Activated CD4-positive, alpha-beta T cell treated with anti-CD3 and anti-CD28 coated beads, Interleukin-2, amount 50 U/mL, for 48 hours (primary cell): ENCODE measurements at places on chromosomes 1 and 21.
A peak's percentile ranks its signal among the peaks of the same experiment; 100 is the strongest.

DNA sequence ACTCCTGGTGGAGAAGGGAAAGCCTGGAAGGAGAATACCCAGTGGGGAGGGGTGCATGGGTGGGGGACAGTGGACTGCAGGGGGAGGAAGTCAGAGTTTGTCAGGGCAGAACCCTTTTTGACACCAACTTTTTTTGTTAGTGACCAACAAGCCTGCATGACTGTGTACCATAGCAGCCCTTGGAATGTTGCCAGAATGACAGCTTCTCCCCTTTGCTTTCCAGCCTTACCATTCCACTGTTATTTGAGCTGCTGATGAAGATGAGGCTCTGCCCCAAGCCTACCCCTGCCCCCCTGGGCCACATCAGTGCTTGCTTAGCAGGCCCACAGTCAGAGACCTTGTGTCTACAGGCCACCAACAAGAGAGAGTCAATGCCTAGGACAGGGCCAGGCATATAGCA, 341.2 kb downstream of the HHAT start:
- no peak for DNase-seq

DNA sequence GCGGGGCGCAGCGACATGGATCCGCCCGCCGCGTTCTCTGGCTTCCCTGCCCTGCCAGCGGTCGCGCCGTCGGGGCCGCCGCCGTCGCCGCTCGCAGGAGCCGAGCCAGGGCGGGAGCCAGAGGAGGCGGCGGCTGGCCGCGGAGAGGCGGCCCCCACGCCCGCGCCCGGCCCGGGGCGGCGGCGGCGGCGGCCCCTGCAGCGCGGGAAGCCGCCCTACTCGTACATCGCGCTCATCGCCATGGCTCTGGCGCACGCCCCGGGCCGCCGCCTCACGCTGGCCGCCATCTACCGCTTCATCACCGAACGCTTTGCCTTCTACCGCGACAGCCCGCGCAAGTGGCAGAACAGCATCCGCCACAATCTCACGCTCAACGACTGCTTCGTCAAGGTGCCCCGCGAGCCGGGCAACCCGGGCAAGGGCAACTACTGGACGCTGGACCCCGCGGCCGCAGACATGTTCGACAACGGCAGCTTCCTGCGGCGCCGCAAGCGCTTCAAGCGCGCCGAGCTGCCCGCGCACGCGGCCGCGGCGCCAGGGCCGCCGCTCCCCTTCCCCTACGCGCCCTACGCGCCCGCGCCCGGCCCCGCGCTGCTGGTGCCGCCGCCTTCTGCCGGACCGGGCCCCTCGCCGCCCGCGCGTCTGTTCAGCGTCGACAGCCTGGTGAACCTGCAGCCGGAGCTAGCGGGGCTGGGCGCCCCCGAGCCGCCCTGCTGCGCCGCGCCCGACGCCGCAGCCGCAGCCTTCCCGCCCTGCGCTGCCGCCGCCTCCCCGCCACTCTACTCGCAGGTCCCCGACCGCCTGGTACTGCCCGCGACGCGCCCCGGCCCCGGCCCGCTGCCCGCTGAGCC, 459 bp downstream of the FOXE3 start:
- DNase-seq, result no peak

- no peak for DNase-seq
Measured at GRCh38 chr1:236137285-236137852, 5.0 kb upstream of the GPR137B start.

DNA sequence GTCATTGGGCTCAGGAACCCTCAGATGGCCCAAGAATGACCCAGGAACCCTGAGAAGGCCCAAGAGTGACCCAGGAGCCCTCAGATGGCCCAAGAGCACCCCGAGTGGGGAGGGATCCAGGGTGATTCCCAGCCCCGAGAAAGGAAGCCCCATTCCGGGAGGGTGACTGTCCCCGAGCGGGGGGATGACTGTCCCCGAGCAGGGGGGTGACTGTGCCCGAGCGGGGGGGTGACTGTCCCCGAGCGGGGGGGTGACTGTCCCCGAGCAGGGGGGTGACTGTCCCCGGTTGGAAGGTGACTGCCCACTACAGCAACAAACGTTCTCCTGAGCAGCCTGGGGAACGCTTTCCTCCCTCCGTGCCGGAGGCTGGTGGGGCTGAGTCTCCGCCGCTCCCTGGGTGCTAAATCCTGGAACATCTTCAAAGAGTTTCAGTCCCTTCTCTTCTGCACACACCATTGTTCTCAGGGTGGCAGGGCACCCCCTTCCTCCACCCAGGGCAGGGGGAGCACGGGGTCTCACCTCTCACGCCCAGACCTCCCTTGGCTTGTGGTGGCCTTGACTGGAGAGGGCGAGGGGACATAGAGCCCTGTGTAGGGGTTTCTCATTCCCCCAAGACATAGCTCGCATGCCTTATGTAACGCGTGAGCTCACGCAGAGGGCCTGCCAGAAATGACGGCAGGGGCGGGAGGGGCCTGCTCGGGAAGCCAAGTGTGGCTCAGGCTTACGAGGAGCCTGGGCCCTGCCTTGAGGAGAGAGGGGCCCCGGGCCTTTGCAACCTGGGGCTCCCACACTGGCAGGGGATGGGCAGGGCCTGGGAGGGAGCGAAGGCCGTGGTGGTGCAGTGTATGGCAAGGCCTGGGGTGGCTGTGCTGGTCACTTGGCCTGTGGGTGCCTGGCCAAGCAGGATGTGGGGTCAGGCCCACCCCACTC, 14.3 kb upstream of the SKI start:
- DNase-seq, result no peak

GRCh38 chr1:75172556-75172955, 38.4 kb downstream of the LHX8 start:
- no peak for DNase-seq

- no peak for DNase-seq
Measured at GRCh38 chr1:55289614-55290013, 74.5 kb upstream of the USP24 start.

- no peak for DNase-seq
Measured at GRCh38 chr1:46817814-46818213, 19.0 kb downstream of the CYP4B1 start.

DNA sequence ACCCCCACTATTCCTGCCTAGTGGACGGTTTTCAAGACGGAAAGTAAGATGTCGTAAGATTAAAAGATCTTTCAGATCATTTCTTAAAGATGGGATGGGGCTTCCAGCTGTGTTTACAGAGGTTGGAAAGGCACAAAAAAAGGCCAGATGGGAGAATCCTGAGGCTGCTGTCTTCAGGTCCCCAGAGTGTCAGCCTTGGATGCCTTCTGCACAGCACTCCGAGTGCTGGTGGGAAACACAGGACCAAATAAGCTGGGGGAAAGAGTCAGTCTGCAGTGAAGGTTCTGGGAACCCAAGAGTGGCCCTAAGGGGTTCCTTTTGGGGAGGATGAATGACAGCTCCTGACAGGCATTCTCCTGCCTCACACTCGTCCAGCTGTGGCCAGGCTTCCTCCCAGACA, 96.5 kb downstream of the COLGALT2 start:
- no peak for DNase-seq

- peak; percentile 42 for DNase-seq
Measured at GRCh38 chr1:152347116-152347728, 12.6 kb downstream of the FLG2 start.

GRCh38 chr1:3298197-3298596, 156.3 kb upstream of the ARHGEF16 start:
- DNase-seq, result no peak

GRCh38 chr1:37481289-37482003, 7.1 kb downstream of the ZC3H12A start:
- DNase-seq, result peak; percentile 55

- DNase-seq, result no peak
Measured at GRCh38 chr1:39294531-39294930, 90.0 kb downstream of the MACF1 start.

- no peak for DNase-seq
Measured at GRCh38 chr1:182098301-182098700, 36.8 kb upstream of the ZNF648 start.

- no peak for DNase-seq
Measured at GRCh38 chr1:20735581-20736111, 3.1 kb upstream of the SH2D5 start.

GRCh38 chr1:2349806-2350205, 41.5 kb downstream of the MORN1 start:
- no peak for DNase-seq

- DNase-seq, result no peak
Measured at GRCh38 chr1:91693557-91693956, 192.4 kb downstream of the TGFBR3 start.

DNA sequence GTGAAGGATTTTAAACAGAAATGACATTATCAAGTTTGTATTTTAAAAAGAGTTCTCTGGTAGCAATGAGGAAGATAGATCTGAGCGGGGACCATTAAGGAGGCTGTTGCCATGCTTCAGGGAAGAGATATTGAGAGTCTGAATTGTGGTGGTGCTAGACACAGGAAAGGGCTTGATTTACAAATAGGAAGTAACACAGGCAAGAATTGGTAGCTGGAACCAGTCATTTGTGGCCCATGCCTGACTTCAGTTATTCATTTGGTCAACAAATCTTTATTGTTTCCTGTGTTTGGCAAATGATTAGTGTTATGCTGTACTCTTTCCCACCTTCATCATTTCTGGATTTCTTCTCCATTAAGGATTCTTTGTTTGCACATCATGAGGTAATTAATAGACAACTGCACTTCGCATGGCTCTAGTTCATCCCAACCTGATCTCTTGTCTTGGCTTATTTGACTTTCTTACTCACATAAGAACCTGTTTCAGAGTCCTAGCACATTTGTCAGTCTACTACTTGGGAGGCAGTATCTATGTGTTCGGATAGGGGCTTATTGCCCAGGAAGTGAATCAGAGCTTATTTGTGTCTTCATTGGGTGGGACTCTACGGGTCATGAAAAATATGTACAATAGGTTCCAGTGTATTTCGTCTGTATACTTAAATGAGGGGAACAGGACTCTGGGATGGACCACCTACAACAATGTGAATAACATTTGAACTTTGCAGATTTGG, 32.3 kb downstream of the EEIG2 start:
- no peak for DNase-seq

- DNase-seq, result no peak
Measured at GRCh38 chr1:64215576-64215975, 12.2 kb downstream of the UBE2U start.

DNA sequence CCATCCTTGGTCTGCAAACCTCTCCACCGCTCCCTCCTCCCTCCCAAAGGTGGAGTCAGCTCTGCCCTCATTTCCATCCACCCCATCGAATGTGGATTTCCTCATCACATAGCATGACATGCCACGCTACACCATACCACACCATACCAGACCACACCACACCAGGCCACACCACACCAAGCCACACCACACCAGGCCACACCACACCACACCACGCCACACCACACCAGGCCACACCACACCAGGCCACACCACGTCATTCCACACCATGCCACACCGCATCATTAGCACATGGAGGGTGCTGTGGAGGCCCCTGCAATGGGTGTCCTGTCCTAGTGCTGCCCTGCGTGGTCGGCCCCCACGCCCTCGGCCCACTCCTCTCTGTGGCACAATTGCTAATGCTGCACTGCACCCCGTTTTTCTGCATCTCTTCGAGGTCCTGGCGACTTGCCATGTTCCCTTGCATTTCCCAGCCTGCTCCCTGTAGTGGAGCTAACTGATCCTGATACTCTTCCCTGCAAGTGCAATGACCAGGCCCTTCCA, 11.3 kb downstream of the DFFB start:
- no peak for DNase-seq

GRCh38 chr1:44447051-44447810, 42.2 kb downstream of the RNF220 start:
- DNase-seq, result no peak

DNA sequence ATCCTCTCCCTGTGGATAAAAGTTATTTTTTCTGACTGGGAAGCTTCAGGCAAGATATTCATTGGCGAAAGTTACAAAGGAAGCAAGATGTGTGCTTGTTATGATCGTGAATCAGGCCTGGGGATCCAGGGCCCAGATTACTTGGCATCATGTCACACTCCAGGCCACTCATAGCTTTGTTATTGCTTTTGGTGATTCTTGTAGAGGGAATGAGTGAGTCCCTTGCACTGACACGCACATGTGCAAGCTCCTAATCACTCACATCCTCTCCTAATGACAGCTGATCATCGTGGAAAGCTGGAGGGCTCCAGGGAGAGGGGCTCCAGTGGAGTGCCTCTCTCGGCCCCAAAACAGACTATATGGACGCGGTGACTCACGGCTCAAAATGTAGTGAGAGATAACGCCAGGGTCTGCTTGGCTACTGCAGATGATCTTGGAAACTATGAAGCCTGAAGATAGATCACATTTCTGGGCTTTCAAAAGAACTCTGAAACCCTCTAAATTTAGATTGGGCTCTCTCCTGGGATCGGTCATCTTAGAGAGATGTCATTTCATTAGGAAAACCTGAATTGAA, 481.1 kb upstream of the USP24 start:
- no peak for DNase-seq

- DNase-seq, result no peak
Measured at GRCh38 chr1:12144236-12144635, 22.6 kb upstream of the TNFRSF1B start.

DNA sequence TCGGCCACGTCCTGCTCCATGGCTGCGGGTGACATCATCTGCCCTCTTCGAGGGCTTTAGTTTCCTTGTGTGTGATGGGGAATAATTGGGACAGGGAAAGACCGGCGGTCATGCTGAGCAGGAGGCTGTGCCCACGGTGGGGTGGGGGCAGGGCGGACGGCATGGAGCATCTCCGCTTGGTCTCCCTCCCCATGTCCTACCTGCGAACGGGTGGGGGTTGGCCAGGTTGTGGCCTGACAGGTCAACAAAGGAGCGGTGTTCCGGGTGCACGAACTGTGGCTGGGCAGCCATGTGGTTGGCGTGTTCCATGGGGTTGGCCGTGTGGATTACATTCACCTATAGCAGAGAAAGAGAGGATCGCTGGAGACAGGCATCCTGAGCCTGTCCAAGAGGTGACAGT, 80.0 kb downstream of the PIK3CD start:
- DNase-seq, result no peak

- no peak for DNase-seq
Measured at GRCh38 chr1:63368131-63368530, 704 bp downstream of the ALG6 start.

GRCh38 chr1:77415579-77415978, 133.8 kb downstream of the AK5 start:
- no peak for DNase-seq

DNA sequence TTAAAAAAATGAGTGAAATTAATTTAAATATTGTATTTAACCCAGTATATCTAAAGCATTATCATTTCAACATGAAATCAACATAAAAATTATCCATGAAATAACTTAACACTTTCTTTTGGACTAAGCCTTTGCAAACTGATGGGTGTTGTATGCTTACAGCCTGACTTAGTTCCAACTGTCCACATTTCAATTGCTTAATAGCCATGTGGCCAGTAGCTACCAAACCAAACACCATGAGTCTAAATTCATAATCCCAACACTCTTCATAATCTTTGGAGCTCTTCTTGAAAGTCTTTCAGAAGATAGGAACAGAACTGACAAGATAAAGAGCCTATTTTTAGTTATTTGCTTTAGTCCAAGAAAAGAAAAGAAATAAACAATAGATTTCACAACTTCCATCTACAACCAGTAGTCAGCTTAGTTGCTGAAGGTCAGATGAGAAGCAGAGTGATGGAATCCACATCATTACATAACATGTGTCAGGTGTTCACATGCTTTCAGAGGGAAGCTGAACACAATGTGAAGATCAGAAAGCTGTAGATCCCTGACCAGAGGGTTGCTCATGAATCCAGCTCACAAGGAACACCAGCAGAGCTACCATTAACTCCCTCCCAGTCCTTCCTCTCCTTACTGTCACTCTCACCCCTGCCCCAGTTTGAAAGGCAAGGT, 144.0 kb upstream of the ZNF648 start:
- DNase-seq, result no peak
